ENCODE measurements at places on chromosomes 2 and 18.
A peak's percentile ranks its signal among the peaks of the same experiment; 100 is the strongest.

DNA sequence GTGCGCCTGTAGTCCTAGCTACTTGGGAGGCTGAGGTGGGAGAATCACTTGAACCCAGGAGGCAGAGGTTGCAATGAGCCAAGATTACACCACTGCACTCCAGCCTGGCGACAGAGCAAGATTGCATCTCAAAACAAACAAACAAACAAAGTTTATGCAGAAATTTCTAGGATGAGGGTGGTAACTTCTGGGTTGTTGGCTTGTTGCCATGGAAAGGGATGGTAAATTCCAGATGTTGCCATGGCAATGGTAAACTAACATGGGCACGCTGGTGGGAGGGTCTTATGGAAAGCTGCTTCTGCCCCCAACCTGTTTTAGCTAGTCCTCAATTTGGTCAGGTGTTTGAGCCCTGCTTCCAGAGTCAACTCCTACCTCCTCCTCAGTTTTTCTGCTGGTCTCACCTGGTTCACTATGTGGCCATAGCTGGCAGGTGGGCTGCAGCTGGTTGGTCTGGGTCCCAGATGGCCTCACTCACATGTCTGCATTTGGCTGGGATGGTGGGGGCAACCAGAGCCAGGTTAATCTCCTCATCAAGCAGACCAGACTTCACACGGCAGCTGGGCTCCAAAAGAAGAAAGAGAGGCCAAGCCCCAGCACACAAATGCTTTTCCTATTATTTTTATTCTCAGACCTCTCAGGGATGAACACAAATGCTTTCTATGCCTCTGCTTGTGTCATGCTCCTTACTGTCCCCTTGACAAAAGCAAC is 26.6 kb upstream of the TEX44 start:
- DNase-seq: no peak

DNA sequence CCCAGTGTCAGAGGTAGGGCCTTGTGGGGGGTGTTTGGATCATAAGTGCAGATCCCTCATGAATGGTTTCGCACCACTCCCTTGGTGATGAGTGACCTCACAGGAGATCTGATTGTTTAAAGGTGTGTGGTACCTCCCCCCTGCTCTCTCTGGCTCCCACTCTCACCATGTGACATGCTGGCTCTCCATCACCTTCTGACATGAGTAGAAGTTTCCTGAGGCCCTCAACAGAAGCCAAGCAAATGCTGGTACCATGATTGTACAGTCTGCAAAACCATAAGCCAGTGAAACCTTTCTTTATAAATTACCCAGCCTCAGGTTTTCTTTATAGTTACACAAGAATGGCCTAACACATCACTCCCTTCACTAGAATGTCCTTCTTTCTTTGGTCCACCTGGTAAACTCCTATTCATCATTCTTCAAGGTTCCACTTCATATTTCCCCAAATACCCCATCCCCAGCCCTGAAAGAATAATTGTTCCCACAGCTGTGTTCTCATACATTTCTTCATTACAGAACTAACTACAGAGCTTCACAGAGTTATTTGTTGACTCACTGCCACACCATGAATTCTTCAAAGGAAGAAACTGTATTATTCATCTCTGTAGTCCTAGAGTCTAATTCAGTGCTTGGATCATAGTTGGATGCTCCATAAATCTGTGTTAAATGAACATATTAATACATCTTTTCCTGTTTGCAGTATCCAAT is 81.2 kb upstream of the STK17B start:
- no peak for DNase-seq

DNA sequence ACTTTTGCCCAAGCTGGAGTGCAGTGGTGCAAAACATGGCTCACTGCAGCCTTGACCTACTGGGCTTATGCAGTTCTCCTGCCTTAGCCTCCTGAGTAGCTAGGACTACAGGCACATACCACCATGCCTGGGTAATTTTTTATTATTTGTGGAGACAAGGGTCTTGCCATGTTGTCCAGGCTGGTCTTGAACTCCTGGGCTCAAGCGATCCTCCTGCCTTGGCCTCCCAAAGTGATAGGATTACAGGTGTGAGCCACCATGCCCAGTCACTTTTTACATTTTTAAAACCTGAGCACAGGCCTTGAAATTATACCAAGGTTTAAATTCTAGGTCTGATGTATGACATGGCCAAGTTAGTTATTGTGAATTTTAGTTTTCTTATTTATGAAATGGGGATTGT is 18.2 kb downstream of the SMAD4 start:
- DNase-seq: no peak

GRCh38 chr2:176601066-176601465 is 331.8 kb downstream of the MTX2 start:
- no peak for DNase-seq

GRCh38 chr18:23609390-23610023 is 23.2 kb upstream of the NPC1 start:
- no peak for DNase-seq

- DNase-seq: peak; percentile 79
These were observed 108.7 kb upstream of the KCTD1 start for GRCh38 chr18:26656944-26657536.

- no peak for DNase-seq
These were observed 241.6 kb downstream of the SEPTIN10 start for GRCh38 chr2:109372171-109372568.

GRCh38 chr18:24544949-24545348 is 84.5 kb downstream of the HRH4 start:
- DNase-seq: no peak

DNA sequence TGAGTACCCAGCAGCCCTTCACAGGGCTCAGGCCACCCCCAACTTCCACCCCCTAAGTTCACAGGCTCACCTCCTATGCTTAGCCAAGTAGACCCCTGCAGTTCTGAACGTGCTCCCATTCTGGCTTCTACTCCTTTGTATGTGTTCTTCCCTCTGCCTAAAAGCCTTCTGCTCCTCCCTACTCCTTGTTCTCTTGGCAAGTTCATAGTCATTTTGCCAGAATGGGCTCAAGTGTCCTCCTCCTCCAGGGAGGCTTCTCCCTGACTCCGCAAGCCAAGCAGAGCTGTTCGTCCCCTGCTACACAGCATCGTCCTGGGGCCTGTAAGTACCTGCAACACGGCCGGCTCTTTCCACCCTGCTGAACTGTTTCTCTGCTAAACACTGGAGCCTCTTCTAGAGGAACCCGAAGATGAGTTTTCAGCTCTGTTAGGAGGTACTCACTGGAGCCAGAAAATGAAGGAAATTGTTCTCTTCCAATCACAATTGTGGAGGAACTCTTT is 14.6 kb upstream of the CETN1 start:
- no peak for DNase-seq

GRCh38 chr2:38037757-38038621 is 38.0 kb downstream of the CYP1B1 start:
- peak; percentile 35 for DNase-seq

DNA sequence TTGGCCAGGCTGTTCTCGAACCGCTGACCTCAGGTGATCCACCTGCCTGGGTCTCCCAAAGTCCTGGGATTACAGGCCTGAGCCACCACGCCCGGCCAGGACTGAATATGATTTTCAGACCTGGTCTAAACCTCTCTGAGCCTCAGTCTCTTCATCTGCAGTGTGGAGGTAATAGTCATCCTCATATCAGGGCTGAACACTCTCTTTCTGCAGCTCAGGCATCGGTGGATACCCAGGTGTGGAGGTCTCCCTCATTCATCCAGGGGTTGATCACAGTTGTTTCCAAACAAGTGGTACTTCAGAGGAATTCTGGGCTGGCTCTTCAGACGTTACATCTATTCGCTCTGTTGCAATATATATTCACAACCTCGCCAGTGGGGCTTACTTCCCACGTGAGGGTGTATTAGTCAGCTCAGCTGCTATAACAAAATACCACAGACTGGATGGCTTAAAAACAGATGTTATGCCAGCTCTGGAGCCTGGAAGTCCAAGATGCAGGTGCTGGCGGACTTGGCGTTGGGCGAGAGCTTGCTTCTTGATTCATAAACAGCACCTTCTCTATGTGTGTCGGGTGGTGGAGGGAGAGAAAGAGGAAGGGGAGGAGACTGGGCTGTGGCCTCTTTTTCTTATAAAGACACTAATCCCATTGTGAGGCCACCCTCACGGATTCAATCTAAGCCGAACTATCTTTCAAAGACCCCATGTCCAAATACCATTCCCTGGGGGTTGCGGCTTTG is 2.9 kb upstream of the MBP start:
- DNase-seq: no peak

DNA sequence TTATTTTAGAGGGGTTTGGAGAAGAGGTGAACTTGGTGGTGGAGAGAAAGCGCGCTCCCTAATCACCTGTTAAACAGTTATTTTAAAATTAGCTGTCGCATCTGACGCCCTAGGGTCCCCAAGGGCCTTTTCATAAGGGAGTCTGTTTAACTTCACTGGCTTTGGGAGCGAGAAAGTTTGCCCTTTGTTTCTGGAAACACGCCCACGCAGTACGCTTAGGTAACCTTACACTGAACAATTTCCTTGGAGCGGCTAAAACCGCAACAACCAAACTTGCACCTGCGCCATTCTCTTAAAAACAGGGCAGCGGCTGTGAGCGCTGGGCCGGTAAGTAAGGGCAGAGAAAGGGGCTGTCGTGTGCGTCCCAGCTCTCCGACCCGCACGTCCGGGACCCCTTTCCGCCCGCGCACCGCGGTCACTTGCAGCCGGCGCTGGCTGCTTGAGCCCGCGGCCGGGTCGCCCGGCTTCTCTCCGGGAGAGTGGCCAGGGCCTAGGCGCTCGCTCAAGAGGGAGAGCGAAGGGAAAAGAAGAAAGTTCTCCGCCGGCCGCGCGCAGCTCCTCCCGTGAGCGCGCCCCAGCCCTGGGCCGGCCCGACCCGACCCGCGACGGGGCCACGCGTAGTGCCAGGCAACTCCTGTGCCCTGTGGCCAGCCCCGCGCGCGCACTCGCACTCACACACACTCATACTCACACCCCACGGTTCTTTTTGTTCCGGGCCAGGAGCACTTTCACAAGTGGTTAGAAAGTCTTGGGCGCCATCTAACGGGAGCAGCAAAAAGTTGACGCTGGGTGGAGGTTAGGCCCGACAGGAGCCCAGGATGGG is 19.2 kb downstream of the POU3F3 start:
- DNase-seq: peak; percentile 76

- no peak for DNase-seq
These were observed 91.9 kb upstream of the FOSL2 start for GRCh38 chr2:28300485-28301341.

- no peak for DNase-seq
These were observed 211.6 kb upstream of the MMADHC start for GRCh38 chr2:149799013-149799705.

DNA sequence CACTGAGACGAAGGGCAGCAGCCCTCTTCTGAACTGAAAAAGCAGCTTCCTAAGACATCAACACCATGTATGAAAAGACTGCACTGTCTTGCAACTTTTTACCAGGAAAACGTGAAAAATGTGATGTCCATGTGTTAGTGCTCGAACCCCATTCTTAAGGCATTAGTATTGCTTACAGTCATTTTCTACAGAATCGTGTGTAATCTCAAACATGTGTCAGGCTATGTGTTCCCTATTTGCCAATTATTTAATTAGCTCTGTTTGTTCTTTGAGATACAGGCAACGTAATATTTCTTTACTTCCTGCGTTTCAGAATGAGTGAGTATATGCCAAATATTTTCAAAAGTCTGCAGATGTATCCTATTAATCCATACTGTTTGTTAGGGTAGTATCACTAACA is 307.7 kb upstream of the CCDC68 start:
- DNase-seq: no peak

DNA sequence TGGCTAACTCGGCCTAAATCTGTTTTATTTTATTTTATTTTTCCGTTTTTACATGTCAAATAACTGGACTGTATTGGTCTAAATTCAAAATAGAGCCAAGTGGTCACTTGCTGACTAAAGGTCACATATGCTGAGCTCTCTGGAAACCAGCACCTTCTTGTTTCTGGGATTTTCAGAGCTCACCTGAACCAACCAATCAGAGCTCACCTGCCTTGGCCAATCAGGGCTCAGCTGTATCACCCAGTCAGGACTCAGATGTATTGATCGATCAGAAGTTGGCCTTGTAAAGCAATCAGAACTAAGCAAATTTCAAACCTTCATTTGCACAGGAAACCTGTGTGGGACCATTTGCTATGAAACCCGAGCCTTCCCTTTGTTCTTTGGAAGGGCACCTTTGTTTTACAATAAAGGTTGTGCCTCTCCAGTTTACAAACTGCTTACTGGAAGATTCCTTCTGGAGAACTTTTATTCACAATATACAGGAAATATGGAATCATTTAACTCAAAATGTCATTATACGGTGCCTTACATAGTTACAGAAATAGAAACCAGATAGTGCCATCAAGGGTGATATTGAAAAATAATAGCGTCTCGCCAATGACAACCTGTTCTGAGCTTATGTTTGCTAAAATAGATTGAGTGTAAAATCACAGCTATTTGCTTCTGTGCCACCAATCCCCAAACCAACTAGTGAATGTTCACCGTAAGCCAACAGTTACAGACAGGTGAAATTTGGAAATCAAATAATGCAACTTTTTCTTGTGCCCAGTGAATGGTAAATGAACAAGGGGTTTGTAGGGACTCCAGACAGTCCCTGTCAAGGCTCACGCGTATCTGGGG is 17.3 kb upstream of the PSD4 start:
- no peak for DNase-seq

GRCh38 chr18:388200-388599 is 112.3 kb downstream of the COLEC12 start:
- DNase-seq: no peak

DNA sequence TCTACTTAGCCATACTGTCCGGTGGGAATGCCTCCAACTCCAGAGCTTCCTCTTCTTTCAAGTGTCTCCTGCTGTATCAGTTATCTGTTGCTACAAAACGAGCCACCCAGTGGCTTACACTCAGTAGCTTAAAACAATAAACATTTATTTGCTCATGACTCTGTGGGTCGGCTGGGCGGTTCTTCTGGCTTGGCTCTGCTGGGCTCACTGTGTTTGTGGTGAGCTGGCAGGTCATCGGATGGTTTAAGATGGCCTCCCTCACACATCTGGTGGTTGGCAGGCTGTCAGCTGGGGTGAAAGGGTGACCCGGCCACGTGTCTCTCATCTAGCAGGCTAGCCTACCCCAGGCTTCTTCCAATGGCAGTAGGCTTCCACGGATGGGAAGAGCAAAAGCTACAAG is 122.4 kb upstream of the SLC1A4 start:
- no peak for DNase-seq

DNA sequence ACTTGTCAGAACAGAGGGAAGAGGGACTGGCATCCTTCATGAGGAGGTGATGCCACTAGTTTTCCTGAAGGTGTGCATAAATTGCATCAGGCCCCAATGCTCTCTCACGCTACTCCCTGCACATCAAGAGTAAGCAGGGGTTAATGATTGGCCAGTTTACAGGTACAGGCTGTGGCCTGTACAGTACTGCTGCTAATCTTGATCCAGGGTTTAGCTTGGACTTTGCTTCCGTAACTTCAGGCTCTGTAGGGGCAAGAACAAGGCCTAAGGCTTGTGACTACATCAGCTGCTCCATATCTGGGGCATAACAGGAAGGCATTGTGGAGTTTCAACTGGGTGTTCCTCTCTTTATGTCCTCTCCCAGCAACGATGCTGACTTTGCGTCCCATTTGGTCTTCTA is 96.8 kb upstream of the FZD7 start:
- no peak for DNase-seq
